Fibroblast of lung (primary cell): ENCODE measurements at places on chromosomes 6 and 20. TPM values are rescaled to one million over a fixed set of nuclear protein-coding genes. Genes with fewer than 3 reads are reported as not detected.

The BPI gene
- not detected in 2 replicates for total RNA-seq

The BMP6 gene
- under 0.01 TPM in 2 replicates for total RNA-seq

The SLC25A27 gene
- 12.6 and 18.7 TPM in 2 replicates for total RNA-seq

The GSTA4 gene
- total RNA-seq = 44.9 and 54.0 TPM in 2 replicates

The NNAT gene
- 0.26 and 0.83 TPM in 2 replicates for total RNA-seq

DNA sequence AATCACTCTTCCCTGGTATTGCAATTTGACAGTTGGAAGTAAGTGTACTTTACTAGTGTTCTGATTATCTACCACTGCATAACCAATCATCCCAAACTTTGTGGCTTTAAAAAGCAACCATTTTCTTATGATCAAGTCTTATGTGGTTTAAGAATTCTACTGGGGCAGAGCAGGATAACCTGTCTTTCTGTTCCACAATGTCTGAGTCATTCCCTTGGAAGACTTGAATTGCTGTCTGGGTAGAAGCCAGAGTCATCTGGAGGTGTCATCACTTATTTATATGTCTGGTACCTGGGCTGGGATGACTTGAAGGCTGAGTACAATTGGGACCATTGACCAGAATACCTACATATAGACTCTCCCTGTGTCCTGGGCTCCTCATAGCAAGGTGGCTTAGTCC is 644.3 kb downstream of the HDGFL1 start:
- peak; percentile 47 for DNase-seq

GRCh38 chr6:166545156-166546034 is 41.1 kb downstream of the RAMACL start:
- no peak for DNase-seq

DNA sequence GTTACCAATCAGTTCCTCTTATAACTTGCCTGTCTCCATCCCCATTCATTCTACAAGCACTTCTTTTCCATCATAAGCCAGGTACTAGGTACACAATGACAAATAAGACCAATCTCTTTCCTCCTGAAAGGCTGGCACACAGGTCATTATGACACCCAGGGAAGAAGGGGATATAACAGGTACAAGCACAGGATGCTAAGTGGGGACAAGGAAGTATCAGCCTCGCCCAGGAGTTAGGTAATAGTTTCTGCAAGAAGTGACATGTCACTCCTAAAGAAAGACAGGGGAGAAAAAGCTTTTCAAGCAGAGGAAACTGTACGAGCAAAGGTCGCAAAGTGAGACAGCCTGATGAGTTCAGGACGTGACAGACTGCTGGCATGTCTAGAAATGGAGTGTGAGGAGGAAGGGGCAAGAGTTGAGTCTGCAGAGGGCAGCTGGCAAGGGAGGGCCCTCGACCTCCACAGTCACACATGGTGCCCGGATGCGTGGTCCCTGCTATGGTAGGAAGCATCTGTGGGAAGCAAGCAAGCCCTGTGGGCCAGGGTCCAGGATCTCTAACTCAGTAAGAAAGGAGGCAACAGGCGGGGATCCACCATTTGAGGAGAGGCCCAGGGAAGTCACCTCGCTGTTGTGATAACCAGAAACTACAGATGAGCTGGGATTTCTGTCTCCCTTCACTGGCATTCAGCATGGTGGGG is 40.4 kb downstream of the GPLD1 start:
- DNase-seq = no peak
